Panc1 (cell line): ENCODE measurements at places on chromosomes 4 and X. TPM values are rescaled to one million over a fixed set of nuclear protein-coding genes. Genes with fewer than 3 reads are reported as not detected.

- DNase-seq, result no peak
Measured at GRCh38 chr4:153757407-153757806, 2.4 kb downstream of the RNF175 start.

Gene CSN2
- not detected for total RNA-seq

Gene FRG1
- total RNA-seq, result 16.1 TPM

DNA sequence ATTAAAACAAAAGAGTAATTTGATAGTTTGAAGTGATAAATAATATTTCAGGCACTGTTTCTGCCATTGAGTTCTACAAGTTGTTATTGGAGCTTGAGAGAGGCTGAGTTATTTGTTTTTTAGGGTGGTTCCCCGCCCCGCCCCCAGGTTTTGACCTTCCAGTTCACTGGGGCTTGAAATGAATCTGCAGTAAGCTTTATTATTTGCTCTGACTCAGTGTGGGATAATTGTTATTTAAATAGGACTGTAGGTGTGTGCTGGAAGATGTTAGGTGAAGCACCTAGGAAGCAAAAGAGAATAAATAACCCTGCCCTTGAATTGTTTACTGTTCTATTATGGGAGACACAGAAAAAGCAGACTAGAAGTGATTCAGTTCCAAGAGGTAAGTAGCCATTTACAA, 81.2 kb upstream of the KCNIP4 start:
- no peak for DNase-seq

Gene USP27X
- total RNA-seq, result 3.1 TPM

Gene SSX4B
- total RNA-seq, result 0.15 TPM

DNA sequence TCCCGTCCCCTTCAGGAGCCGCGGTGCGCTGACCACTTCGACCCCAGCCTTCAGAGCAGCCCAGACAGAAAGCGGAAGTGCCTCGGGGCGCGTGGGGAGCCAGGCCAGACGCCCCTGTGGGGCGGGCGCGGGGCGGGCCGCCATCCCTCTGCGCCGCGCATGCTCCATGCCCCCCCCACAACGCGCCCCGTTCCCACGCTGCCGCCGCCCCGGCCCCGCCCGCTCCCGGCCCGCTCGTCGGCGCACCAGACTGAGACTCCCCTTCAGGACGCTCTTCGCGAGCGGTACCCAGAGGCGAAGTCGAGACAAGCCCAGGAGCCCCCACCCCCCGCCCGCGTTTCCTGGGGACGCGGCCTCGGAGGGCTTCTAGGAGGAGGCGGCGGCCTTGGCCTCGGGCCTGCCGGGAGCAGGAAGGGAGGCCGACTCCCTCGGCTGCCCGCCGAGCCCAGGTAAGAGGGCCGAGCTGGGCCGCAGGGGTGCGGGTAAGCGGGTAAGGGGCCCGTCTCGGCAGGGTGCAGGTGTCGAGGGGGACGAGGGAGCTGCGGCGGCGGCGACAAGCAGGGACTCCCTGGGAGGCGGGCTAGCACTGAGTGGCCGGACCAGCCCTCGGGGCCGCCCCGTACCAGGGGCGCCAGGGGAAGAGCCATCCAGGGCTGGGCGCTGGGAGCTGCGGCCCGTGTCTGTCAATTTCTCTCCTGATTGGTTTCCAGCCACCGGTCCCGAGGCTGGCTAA, at the start of gene ZFP92:
Gene ZFP92 (plus strand): TSS at position 218 of the 733 bp plus-strand sequence. CDS start 6,851 bp downstream, outside the sequence.
- no peak for DNase-seq

Gene TLL1
- 0.41 TPM for total RNA-seq
